Suprapubic skin (tissue), 4 donors: ENCODE measurements at places on chromosomes 3 and 15. TPM values are rescaled to one million over a fixed set of nuclear protein-coding genes. Genes with fewer than 3 reads are reported as not detected.

DNA sequence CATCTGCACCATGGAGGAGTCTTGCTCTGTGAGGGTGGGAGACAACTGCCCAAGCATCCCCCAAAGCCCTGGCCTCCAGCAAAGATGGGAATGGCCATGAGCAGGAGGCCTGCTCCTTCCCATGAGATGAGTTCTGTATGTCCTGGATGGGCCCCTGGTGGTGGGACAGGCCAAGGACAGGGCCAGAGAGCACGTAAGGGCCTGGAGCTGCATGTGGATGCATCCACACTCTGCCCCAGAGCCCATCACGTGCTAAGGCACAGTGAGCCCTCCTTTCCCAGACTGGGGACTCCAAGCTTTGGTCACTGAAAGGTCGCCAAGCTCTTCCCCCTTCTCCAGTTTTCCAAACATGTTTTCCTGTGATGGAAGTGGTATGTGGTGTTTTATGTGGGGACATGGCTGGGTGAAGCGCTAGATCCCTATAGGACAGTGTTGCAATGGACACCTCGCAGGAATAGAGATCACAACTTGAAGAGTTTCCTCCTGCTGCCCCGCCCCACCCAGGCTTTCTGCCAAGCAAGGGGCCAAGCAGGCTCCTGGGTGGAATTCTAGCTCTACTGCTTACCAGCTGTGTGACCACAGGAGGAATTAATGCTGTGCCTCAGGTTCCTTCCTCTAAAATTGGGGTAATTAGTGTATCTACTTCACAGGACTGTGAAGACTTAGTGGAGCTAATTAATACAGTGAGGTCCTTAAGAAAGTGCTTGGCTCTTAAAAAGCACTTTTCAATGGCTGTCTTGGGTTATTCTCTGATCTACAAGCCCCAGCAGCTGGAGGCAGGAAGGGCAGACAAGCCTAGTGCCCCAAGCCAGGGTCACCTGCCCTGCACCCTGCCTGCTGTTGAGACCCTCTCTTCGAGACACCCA lies 106.4 kb upstream of the RPL32 start:
- H3K4me3 ChIP-seq, result no peak overlapping the region
- no peaks in the 10 kb centered on the region for H3K27me3 ChIP-seq
- peaks cover 80% of the 10 kb centered on the region for H3K4me1 ChIP-seq
- no peak for DNase-seq
- no peaks in the 10 kb centered on the region for H3K36me3 ChIP-seq

- no peaks in the 10 kb centered on the region for H3K27me3 ChIP-seq
- no peak overlapping the region for H3K27ac ChIP-seq
- no peak overlapping the region for H3K4me3 ChIP-seq
- no peaks in the 10 kb centered on the region for H3K36me3 ChIP-seq
- DNase-seq, result no peak
Observed at GRCh38 chr3:158430448-158430847, 140.5 kb upstream of the MLF1 start.

DNA sequence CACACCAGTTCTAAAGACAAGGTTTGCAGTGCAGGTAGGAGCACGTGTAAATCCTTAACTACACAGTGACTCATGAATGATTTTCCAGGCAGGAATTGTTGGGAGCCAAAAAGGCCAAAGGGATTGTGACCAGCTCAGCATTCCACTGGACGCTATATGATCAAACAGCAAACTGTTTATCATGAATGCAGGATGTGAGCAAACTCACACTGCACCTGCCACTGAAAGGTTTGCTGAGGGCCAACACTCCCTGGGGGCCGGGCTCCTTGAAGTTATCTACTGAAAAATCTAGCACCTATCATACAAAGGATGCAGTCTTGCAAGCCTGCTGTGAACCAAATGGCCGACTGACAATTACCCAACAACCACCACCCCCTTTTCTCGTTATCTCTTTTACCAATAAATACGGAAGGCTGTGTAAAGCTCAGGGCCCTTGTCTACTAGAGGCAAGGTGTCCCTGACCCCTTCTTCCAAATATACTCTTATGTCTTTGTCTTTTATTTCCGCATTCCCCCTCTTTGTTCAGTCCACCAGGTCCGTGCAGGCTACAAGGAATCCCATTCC lies 11.5 kb upstream of the DNASE1L3 start:
- no peak overlapping the region for H3K27ac ChIP-seq
- DNase-seq, result no peak
- H3K4me1 ChIP-seq, result peaks cover 9% of the 10 kb centered on the region
- no peaks in the 10 kb centered on the region for H3K27me3 ChIP-seq
- no peaks in the 10 kb centered on the region for H3K36me3 ChIP-seq
- H3K4me3 ChIP-seq, result no peak overlapping the region

The B3GALNT1 gene
- 7.0 TPM for total RNA-seq

- H3K27ac ChIP-seq, result no peak overlapping the region
- no peak for DNase-seq
- H3K36me3 ChIP-seq, result peaks cover 99% of the 10 kb centered on the region
- H3K4me3 ChIP-seq, result no peak overlapping the region
- H3K27me3 ChIP-seq, result no peaks in the 10 kb centered on the region
Observed at GRCh38 chr3:128066114-128066513, 13.9 kb downstream of the SEC61A1 start.

DNA sequence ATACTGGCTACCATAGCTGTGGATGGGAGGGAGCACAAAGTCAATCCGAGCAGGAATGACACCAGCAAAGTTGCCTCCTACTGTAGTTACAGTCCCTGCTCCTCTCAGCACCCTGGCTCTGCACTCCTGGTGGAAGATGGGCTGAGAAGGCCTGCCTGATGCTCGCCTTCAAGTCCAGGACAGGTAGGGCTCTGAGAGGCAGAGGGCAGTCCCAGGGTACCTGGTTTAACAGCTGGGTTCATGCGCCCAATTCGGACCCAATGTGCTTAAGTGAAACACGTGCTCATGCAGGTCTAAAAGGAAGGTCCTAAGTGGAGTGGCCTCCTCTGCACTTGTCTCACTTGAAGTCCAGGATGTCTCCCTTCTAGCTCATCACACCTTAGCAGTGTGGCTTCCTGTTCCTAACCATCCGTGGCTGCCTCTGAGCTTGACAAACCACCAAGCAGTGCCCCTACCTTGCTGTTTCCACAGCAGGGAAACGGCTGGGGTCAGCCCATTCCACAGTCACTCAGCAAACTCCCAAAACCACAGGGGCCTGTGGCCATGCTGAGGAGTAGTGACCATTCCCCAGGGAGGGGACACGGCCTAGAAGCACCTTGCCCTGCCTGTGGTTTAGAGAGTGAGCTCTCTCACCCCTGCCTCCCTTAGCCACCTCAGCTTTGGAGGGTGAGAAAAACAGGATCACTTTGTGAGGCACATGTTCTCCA lies 3.9 kb upstream of the MUSTN1 start:
- H3K27ac ChIP-seq, result no peak overlapping the region
- peaks cover 48% of the 10 kb centered on the region for H3K36me3 ChIP-seq
- H3K4me3 ChIP-seq, result no peak overlapping the region
- H3K27me3 ChIP-seq, result no peaks in the 10 kb centered on the region

GRCh38 chr3:86790884-86791549 lies 199.9 kb downstream of the VGLL3 start:
- H3K4me1 ChIP-seq, result no peaks in the 10 kb centered on the region
- no peak overlapping the region for H3K27ac ChIP-seq
- no peaks in the 10 kb centered on the region for H3K36me3 ChIP-seq
- no peaks in the 10 kb centered on the region for H3K27me3 ChIP-seq

GRCh38 chr3:171811295-171811912 lies 1.1 kb upstream of the PLD1 start:
- H3K27ac ChIP-seq, result peak overlapping the region; percentile 90
- peaks cover 46% of the 10 kb centered on the region for H3K4me1 ChIP-seq
- no peaks in the 10 kb centered on the region for H3K27me3 ChIP-seq
- H3K36me3 ChIP-seq, result no peaks in the 10 kb centered on the region

The AADACL2 gene
- total RNA-seq, result 23.9 TPM

The ALS2CL gene
- total RNA-seq, result 212 TPM

The ELP6 gene
- 17.8 TPM for total RNA-seq

DNA sequence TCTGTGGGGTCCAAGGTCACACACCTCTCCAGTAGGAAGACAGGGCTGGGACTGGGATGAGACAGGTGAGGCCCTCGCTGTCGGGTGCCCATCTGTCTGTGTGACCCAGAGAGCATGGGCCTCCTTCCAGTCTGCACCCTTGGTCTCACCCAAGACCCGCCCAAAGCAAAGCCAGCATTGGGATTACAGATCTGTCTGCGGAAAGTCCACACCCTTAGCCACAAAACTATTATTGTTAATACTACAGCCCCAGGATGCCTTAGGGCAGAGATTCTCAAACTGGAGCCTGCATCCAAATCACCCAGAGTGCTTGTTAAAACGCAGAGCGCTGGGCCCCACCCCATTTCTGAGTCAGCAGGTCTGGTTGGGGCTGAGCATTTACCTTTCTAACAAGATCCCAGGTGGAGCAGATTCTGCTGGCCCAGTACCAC lies 58.5 kb upstream of the ZNF148 start:
- no peak overlapping the region for H3K4me3 ChIP-seq
- no peaks in the 10 kb centered on the region for H3K27me3 ChIP-seq
- peaks cover 4% of the 10 kb centered on the region for H3K4me1 ChIP-seq
- no peaks in the 10 kb centered on the region for H3K36me3 ChIP-seq
- no peak for DNase-seq

The RNF13 gene
- 76.8 TPM for total RNA-seq

DNA sequence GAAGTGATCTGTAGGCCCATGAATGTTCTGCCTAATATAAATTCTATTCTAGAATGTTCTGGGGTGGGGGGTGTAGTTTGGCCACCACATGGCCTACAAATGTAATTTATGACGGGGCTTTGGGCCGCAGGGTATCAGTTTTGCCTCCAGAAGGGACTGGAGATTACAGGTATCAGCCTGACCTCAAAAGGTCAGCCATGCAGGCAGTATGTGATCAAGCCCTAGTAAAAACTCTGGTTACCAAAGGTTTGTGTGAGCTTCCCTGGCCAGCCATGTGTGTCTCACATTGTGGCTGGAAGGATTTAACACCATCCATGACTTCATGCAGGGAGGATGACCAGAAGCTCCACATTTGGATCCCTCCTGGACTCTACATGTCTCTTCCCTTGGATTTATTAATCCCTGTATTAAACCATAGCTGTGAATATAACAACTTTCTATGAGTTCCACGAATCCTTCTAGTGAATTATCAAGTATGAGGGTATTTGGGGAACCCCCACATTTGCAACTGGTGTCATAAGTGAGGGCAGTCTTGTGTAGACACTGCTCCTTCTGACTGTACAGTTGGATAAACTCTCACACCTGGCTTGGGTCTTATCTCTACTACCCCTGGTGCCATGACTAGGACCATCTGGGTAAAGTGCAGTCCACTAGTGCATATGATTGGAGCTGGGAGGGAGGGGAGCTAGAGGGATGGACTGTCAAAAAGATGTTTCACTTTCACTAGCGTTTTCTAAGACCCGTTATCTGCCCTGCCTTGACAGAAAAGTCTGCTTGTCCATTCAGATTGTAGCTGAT lies 50.0 kb upstream of the RFX7 start:
- no peak overlapping the region for H3K27ac ChIP-seq
- no peak for DNase-seq
- H3K36me3 ChIP-seq, result no peaks in the 10 kb centered on the region
- H3K4me1 ChIP-seq, result no peaks in the 10 kb centered on the region
- H3K27me3 ChIP-seq, result no peaks in the 10 kb centered on the region
- H3K4me3 ChIP-seq, result no peak overlapping the region

GRCh38 chr3:13207578-13207922 lies 134.3 kb upstream of the IQSEC1 start:
- peaks cover 3% of the 10 kb centered on the region for H3K4me1 ChIP-seq
- no peak overlapping the region for H3K27ac ChIP-seq
- H3K4me3 ChIP-seq, result no peak overlapping the region
- H3K27me3 ChIP-seq, result peaks cover 45% of the 10 kb centered on the region
- H3K36me3 ChIP-seq, result no peaks in the 10 kb centered on the region
- no peak for DNase-seq

- no peaks in the 10 kb centered on the region for H3K27me3 ChIP-seq
- no peak overlapping the region for H3K4me3 ChIP-seq
- H3K4me1 ChIP-seq, result peaks cover 65% of the 10 kb centered on the region
- no peaks in the 10 kb centered on the region for H3K36me3 ChIP-seq
- DNase-seq, result no peak
Observed at GRCh38 chr3:33808559-33808958, 10.1 kb downstream of the PDCD6IP start.

DNA sequence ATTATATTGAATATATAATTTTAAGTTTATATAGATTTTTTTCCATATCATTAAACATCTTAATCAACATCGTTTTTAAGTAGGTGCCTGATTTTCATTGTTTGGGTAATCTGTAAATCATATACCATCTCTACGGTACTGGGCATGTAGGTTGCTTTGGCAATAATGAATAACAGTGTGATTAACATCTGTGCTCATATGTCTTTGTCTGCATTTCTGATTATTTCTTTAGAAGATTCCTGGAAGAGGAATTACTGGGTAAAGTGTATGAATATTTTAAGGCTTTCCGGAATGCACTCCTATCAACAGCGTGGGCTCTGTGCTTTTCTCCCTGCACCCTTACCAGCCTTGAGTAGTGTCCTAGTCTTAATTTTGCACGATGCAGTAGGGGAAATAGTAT lies 119.8 kb upstream of the LIPC start:
- H3K27ac ChIP-seq, result no peak overlapping the region
- no peaks in the 10 kb centered on the region for H3K27me3 ChIP-seq
- no peak for DNase-seq
- H3K36me3 ChIP-seq, result no peaks in the 10 kb centered on the region

DNA sequence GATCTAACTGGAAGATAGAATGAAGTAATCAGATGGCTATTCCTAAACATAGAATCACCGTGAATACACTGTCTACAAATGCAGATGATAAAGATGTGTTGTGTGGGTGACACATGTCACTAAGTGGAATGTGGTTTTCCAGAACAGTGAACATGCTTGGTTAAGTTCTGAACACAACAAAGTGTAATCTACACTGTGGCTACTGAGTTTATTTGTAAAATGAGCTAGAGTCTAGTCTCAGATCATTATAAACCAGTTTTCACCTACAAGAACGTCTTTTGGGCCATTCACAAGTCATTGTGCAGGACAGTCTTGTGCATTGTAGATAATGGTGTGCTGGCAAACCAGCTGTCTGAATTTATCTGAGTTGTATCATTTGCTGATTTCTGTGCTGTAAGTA lies 35.3 kb downstream of the OXNAD1 start:
- peaks cover 17% of the 10 kb centered on the region for H3K36me3 ChIP-seq
- no peak overlapping the region for H3K27ac ChIP-seq
- H3K27me3 ChIP-seq, result no peaks in the 10 kb centered on the region
- no peak for DNase-seq
- peaks cover 8% of the 10 kb centered on the region for H3K4me1 ChIP-seq
- H3K4me3 ChIP-seq, result no peak overlapping the region
